Activated CD4-positive, alpha-beta T cell treated with anti-CD3 and anti-CD28 coated beads, Interleukin-2, amount 50 U/mL, for 16 hours (primary cell): ENCODE measurements at places on chromosomes 5 and 9.

DNA sequence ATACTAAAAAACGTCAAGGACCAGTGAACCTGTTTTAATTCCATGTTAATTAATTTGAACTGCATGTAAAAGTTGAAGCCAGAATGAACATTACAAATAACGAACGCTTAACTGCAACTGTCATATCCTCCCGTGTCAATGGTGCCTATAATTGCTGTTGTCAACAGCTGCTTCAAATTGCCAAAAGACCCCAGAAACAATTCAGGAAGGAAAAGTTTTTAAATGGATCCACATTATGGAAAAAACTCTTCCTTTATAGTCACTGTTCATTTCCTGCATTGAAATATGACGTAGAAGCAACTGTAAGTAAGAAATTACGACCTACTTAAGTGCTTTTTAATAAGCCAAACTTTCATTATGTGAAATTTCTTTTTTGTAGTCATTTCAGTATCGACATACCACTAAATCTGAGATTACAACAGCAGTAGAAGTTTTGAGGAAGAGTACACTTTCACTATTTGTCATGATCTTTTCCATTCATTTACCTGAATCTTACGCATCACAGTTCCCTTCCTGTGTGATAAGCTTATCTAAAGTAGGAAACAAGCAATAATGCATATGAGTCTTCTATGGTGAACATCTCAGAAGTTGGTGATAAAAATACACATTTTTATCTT, 37.8 kb downstream of the MEF2C start:
- DNase-seq, result peak; percentile 70

DNA sequence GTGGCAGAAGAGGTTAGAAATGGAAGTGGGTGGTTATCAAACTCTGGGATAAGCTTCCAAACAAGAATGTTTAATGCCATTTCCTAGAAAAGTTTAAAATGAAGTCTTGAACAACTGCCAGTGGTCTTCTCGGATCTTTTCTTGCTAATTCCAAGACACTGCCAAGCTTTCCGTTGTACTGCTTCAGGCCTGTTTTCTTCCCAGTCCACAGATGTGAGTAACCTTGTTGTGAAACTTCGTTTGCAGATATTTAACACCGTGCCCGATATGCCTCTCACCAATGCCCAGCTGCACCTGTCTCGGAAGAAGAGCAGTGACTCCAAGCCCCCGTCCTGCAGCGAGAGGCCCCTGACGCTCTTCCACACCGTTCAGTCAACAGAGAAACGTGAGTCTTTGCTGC, 269.8 kb downstream of the NR3C1 start:
- DNase-seq, result no peak

DNA sequence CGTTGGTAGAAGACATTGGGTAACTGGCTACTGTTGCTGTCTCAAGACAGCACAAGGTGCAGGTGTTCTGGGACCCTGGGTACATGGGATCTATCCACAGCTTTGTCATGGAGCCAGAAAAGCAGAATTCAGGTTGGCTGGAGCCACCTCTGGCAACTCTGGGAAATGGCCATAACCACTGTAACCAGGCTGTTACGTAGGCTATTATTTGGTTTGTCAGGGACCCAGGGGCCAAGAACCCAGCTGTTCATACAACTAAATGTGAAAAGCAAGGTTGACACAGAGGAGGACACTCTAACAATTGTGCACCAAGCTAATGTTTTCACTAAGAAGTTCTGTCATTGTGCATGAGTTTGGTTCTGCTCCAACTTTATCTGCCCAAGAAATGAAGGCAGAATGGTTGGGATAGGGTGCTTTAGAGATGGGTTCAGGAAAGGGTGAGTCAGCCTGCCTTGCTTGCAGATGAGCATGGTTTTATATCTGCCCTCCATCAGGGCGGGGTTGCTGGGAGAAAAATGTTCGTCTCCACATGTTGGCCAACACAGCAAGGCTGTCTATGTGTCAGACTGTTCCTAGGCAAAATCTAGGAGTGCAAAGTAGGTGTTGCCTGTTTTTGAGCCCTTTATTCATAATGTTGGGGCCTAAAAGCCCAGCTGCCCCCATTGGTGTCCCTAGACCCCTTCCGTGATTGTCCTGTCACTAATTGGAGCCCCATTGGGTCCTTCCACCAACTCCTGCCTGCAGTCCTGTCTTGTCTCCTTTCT, 131.3 kb upstream of the DAP start:
- DNase-seq, result no peak

DNA sequence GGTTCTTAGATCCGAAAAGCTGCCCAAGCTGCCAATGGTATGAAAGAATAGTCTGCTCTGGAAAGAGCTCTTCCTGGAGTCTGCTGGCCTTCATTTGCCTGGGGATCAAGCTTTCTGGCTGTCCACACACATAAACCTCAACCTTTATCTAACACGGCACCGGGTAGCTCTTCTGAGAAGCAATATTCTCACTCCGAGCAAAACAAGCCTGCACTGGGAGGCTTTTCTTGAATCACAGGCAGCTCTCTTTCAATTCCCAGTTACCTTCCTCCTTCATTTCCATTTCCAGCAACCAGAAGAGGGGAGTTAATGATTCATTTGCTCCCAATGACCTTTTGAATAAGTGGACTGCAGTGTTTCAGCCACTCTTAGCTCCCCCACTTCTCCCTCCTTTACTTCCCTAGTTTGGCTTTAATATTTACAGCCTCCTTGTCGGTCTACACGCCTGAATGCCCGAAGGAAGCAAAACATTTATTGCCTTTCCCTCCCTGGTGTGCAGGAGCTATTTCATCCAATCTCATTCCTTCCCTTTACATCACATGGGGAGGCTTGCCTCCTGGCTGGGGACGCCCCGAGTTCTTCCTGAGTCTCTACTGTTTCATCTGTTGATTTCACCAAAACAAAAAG, 187.1 kb downstream of the ARHGEF28 start:
- no peak for DNase-seq

GRCh38 chr5:969408-969839, 39.2 kb upstream of the NKD2 start:
- no peak for DNase-seq

DNA sequence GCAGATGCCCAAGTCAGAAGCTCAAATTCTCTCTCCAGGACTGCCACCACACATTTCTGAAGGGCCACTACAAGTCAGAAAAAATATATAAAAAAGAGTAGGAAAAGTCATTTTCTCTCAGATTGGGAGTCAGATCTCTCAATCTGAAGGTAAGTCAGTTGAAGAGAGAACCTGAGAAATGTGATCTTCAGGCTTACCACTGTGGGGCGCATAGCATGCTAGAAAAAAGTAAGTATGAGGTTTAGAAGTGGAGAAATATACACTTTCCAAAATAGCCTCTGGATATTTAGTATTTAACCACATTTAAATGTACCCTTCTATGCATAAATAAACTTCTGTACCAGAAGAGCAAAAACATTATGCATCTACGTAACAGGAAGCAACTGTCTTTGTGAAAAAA, 800.7 kb upstream of the CTNND2 start:
- no peak for DNase-seq
